ENCODE measurements at places on chromosomes 5 and 9. TPM values are rescaled to one million over a fixed set of nuclear protein-coding genes. Genes with fewer than 3 reads are reported as not detected.

SYK gene
- 2.0 TPM for total RNA-seq

GPSM1 gene
- total RNA-seq = 71.7 TPM

CENPK gene
- total RNA-seq = 8.6 TPM

PTGS1 gene
- 0.41 TPM for total RNA-seq

TRIO gene
- 310 TPM for total RNA-seq

ISL1 gene
- 2.4 TPM for total RNA-seq
